Fibroblast of lung (primary cell): ENCODE measurements at places on chromosomes 5 and 9. TPM values are rescaled to one million over a fixed set of nuclear protein-coding genes. Genes with fewer than 3 reads are reported as not detected.

The GALNT12 gene
- total RNA-seq: 18.2 and 27.2 TPM in 2 replicates

The ABL1 gene
- 47.8 and 65.4 TPM in 2 replicates for total RNA-seq

The PPP1R26 gene
- total RNA-seq: 8.7 and 8.9 TPM in 2 replicates

The WDR70 gene
- total RNA-seq: 34.0 and 37.5 TPM in 2 replicates

The IL5 gene
- not detected in 2 replicates for total RNA-seq

The MYO10 gene
- 82.2 and 95.5 TPM in 2 replicates for total RNA-seq

The NR5A1 gene
- not detected in 2 replicates for total RNA-seq

The EGFLAM gene
- total RNA-seq: 0.33 and 3.6 TPM in 2 replicates

The TAF11L10 gene
- total RNA-seq: not detected in 2 replicates

The FGF10 gene
- 110 and 154 TPM in 2 replicates for total RNA-seq

The PCDHA3 gene
- 0.26 and 1.2 TPM in 2 replicates for total RNA-seq

The FOXI1 gene
- not detected in 2 replicates for total RNA-seq

The TMEM267 gene
- total RNA-seq: 16.9 and 24.3 TPM in 2 replicates

The ACSL6 gene
- total RNA-seq: 0.26 and 0.33 TPM in 2 replicates

The OCLN gene
- total RNA-seq: 2.3 and 7.8 TPM in 2 replicates

The SMU1 gene
- 31.0 and 32.6 TPM in 2 replicates for total RNA-seq
